ENCODE measurements at places on chromosomes 16 and 17.

DNA sequence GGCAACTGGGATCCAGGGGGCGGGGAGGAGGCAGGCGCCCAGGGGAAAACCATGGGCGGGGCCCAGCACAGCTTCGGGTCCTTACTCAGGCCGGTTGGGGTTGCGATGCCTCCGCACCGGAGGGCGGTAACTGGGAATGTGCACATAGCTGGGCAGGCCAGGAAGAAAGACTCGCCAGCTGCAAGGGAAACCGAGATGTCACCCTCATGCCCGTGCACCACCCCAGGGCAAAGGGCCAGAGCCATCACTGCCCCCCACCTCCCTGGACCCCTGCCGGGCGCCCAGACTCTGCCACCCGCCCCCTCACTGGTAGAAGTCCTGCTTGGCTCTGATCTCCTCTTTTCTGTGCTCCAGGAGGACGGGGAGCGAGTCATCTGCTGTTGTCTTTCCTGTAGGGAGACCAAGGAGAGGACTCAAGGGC is 6.7 kb downstream of the ALOX12B start:
- no peak for DNase-seq

DNA sequence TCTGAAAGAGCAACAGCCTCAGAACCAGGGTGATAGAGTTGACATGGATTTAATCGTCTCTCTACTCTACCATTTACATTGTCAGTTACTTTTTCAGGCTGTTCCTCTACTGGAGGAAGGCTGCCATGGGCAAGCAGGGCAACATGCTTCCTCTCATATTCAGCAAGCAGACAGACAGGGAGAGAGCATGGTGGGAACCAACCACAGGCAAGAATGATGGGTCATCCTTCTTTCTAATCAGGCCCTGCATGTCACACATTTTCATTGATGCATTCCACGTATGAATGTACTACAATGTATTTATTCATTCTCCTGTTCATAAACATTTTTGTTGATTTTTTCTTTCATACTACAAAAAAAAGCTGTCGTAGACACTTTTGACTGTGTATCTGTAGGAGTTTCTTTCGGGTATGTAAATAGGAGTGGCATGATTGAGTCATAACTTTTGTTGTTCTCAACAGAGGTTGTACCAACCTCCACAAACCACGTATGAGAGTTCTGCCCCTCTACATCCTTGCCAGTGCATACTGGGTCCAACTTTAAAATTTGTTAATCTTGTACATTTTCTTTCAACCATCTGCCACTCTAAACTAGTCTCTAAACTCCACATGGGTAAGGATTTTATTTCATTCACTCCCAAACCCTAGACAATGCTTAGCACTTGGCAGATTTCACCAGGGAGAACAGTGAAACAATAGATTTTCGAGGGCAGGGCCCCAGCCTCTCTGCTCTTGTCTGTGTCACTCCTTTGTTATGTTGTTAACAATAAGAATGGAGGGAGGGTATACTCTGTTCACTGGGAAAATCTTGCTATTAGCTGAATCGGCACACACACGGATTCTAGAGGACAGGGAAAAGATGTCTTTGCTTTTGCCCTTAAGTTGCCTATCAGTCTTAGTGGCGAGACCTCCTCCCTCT is 58.7 kb downstream of the CMC2 start:
- no peak for DNase-seq

- no peak for DNase-seq
Measured at GRCh38 chr17:3513305-3514035, 37.7 kb downstream of the ASPA start.

DNA sequence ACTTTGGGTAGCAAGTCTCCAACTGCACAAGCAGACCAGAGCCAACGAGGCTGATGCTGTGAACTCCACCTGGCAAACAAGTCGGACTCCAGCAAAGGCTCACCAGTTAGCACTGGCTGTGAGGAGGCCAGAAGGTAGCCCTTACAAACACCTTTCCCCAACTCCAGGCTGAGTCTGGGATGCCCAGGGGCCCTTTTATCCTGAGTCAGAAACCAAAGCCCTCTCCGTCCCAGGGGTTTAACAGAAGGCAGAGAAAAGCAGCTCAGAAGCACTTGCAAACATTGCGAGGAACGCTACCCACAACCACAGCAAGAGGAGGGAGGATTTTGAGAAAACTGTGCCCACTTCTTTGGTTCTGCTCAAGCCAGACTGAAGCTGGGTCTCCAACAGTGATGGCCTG is 25.0 kb downstream of the CUEDC1 start:
- DNase-seq: no peak

DNA sequence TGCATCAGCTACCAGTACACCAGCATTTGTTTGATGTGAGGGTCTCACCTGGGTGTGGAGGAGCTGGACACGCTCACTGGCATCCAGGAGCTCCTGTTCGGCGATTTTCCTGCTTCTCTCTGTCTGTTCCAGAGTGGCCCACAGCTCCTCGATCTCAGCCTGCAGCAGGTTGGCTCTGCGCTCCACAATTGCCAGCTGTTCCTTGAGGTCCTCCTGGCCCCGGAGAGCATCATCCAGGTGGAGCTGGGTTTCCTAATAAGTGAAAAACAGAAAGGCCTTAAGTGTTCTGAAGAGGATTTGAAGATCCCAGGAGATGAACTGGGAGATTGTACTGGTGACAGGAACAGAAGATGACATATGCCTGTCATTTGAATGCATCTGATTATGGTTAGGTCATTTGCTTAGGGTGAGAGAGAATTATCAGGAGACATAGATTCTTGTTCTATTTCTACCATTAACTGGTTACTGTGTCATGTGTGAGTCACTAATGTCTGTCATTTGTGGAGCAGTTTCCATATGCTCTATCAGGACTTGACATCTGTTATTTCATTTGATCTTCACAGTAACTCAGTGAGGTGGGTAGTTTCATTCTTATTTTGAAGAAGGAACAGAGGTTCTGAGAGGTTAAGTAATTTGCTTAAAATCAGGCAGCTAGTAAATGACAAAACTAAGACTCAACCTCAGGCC is 21.5 kb upstream of the MYH13 start:
- no peak for DNase-seq

- DNase-seq: no peak
Measured at GRCh38 chr16:1028056-1028455, 44.5 kb upstream of the SSTR5 start.

- no peak for DNase-seq
Measured at GRCh38 chr16:81277541-81278080, 37.2 kb upstream of the GAN start.

DNA sequence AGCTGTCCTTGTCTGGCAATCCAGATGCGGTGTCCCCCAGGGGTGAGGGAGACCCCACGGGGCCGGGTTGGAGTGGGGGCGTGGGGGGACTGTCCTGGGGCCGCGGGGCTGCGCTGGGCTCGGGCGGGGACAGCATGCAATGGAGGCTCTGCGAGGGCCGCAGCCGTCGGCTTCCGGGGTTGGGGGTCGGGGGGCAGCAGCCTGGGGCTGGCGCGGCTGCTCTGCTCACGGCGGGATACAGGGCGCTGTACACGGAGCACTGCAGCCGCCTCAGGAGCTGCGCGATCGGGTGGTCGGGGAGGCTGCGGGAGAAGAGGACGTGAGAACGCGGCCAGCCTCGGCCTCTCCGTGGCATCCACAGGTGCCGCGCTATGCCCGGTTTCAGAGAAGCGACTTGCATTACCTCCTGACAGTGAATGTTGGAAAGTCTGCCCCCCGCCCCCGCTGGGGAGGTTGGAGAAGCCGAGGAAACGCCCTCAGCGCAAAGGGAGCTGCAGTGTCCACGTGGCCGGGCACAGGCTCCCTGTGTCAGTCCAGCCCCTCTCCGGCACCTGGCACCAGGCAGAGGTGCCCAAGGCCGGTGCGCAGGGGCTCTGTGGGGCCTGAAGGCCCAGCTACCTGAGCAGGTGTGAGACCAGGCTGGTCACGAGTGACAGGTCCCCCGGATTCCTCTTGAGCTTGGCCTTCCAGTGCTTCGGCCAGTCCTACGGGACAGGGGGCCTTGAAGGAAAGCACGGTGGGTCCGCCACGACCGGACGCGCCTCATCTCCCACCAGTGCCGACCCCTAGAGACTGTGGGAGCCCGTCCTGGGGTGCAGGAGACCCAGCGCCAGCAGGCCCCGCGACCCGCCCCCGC is 9.4 kb upstream of the SPATA2L start:
- peak; percentile 61 for DNase-seq

DNA sequence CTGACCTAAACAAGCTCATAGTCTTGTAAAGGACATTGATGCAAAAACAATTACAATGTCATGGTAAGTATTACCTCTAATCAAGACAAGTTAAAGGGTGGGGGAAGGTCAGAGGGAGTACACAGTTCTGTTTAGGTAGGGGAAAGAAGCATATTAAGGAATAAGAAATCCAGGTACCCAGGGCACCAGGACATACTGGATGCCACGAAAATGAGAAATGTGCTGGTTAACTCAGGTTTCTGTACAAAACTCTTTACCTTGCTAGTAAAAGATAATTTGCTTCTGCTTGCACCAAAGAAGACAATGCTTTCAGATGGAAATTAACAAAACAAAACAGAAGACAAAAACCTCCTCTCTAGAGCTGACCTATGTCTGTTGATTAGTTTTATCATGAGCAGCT is 70.7 kb upstream of the MED13 start:
- DNase-seq: no peak

- no peak for DNase-seq
Measured at GRCh38 chr16:66534376-66534799, 15.5 kb downstream of the TK2 start.

GRCh38 chr16:57563487-57563750 is 21.0 kb downstream of the ADGRG5 start:
- peak; percentile 52 for DNase-seq

DNA sequence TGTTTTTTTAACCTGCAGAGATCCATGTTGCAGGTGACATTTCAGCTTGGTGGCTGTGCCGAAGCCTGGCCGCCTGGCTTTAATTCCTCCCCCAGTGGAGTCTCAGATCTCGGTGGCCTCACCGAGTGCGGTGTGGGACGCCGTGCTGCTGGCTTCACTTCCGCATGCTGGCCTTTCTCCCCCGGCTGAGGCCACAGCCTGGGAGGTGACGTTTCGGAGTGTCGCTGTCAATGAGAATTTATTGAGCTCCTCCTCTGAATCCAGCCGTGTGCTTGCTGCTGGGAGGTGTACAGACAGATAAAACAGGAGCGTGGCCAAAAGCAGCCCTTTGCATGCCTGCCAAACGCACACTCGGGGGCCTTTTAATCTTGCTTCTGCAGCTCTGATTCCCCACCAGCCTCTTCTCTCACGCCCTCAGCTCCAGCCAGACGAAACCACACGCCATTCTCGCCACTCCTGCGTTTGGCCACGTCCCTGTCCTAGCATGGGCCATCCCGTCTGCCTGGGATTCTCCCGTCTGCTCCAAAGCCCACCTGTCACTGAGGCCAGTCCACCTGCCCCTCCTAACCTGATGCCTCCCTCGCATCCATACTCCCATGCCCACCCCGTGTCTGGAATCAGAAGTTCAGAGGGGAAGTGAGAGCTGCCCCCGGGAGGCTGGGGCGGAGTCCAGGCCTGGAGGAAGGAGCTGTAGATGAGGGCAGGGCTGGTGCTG is 3.6 kb downstream of the GSE1 start:
- DNase-seq: no peak

- DNase-seq: no peak
Measured at GRCh38 chr16:54417384-54417783, 130.8 kb upstream of the IRX3 start.

DNA sequence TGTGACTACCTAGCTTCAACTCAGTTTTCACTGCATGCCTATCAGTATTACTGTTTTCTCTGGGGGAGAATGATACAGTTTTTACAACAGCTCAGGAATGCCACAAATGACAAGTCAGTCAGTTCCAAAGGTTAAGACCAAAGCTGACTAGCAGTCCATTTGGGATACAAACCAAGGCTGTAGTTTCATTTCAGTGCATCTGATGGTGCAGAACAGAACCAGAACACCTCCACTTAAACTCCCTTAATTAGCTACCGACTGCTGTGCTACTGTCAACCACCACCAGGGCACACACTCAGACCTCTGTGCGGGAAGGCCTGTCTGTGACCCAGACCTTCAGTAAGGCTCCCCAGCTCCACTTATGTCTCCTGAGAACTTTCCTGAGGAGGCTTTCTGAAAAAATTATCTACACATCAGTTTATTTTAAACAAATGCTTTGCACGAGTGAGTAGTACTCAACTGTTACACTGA is 20.4 kb downstream of the NFE2L1 start:
- DNase-seq: no peak

DNA sequence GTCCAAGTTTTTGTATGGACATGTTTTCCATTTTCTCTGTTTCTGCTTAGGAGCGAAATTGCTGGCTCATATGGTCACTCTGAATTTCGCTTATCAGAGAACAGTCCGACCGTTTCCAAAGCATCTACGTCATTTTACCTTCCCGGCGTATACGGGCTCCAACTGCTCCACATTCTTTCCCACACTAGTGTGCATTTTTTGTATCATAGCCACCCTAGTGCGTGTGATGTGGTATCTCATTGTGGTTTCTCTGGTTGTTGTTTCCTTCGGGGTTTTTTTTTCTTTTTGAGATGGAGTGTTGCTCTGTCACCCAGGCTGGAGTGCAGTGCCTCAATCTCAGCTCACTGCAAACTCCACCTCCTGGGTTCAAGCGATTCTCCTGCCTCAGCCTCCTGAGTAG is 31.0 kb upstream of the BHLHA9 start:
- DNase-seq: no peak

DNA sequence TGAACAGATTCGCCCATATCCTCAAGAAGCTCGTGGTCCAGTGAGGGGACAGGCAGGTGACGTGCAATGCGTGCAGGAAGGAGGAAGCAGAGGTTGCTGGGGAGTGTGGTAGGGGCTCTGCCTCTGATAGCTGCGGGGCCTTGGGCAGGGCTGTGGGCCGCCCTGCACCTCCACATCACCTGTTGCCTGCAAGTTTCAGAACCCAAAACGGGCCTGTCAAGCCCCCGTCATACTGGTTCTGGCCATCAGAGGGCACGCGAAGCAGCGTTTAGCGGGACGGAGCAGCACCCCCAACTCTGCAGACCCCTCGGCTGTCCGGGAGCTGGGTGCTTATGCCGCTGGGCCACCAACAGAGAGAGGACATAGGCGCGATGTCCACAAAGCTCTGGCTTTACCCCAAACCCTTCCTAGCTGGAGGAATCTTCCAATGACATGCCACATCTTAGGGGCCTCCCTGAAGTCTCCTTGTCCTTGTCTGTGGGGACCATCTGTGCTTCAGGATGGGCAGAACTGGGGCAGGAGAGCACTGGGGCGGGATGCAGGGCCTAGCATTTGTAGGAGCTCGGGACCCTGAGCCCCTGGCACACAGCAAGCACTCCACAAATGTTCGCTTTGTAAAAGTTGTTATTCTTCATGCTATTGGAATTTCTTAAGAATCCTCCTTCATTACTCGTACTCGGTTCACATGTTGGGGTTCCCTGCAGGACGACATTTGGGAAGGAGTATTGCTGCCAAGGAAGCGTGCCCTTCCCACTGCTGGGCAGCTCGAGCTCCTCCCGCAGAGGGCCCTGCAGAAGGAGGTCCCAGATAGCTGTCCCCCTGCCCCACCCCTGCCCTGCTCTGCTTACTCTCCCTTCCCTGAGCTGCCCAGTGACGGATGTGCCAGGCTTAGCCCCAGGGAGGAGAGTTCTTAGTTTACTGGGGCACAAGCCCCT is 64.3 kb downstream of the CNGB1 start:
- DNase-seq: no peak
